ENCODE measurements at places on chromosomes 3 and 15.

DNA sequence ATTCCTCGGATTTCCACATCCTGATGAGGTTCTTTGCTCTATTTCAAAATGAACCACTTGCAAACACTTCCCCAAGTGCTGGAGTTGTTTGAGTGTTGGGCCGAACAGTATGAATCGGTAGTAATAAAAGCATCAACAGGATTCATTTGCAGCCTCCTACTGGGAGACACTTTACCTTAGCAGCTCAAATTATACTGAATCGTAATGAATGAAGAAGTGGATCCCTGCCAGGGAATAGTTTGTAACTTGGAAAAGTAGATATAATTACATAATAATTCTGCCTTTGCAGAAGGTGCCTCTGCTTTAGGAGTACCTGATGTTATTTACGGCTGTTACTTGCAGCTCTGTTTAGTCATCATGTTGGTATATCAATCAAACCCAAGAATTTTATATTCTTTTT, 669.1 kb downstream of the CADM2 start:
- no peak for DNase-seq

DNA sequence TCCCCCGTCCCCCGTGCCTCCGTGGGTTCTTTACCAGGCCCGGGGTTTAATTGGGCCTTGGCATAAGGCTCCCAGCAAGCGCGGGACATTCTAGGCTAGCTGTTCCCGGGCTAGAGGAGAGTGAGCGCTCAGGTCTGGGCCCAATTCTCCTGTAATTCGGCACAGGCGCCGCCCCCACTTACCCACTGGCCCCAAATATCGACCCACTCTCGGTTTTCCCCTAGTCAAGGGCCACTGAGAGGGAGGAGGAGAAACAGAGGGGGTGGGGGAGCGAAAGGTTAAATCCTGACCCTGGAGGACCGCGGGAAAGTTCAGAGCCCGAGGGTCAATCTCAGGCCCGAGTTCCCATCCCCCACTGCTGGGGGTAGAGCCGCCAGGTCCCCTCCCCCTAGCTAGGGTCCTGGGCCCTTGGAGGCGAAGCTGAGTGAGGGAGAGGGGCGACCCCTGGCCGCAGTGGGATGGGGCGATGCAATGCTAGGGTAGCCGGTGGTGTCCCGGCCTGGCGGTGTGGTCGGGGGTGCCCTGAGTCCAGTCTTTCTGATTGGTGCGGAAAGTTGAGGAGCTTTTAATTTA, 8.5 kb upstream of the ONECUT1 start:
- DNase-seq = no peak

DNA sequence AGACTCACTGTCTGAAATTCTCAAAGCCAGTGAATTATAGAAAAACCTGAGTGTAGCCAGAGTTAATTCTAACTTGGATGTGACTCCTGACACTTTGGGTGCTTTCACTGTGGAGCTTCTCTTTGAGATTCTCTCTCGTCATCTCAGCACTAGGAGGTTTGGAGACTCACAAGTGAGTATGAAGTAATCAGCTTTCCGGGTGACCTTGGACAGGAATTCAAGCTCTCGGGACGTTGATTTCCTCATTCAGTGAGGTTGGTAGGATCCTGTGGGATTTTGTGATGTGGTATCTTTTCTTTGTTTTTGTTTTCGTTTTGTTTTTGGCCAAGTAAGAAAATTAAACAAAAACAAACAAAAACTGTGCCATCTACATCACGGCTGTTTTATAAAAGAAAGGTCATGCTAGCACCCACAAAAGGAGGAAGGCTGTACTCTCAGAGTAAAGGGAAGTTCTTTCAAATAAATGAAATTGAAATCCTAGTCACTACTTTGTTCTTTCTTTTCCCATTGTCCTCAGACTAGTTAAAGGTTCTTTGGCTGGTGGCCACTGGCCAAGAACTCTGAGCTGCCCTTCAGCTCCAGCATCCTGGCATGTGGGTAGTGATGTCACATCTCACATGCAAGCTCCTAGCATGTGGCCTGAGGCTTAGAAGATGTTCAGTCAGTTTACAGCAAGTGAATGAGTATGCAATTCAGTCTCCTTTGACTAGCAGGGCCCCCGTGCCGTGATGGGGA, 263.3 kb upstream of the TPM1 start:
- no peak for DNase-seq

GRCh38 chr15:98549741-98550140, 98.6 kb upstream of the IGF1R start:
- DNase-seq = no peak

DNA sequence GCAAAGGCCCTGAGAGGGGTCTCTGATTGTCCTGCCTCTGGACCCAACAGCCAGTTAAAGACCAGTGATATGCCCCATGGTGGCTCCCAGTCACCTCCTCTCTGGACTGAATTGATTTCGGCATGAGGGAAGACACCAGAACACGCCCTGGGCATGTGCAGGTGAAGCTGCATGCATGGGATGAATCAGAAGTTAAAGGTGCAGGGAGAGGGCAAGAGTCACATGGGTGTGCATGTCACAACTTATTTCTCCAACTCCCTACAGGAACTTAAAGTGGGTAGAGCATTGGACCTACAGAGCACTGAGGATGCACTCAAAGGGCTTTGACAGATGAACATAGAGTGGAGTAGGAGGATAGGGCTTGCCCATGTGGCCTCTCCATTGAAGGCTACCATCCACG, 16.9 kb upstream of the RHCG start:
- no peak for DNase-seq

- DNase-seq = no peak
Measured at GRCh38 chr15:39188314-39188713, 392.6 kb upstream of the THBS1 start.

DNA sequence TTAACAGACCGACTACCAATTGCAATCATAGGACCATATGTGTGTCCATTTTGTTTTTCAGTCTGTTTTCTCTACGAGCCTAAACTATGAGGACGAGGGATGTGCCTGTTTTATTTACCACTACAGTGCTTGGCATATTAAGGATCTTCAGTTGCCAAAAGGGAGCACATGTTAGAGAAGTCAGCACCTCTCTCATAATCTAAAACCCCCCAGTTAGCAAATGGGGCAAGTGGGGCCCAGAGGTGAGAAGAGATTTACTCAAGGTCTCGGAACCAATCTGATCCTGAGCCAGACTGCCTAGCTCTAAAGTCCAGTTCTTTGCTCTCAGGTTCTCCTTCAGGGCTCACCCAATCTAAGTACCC, 578 bp upstream of the PODXL2 start:
- DNase-seq = no peak

DNA sequence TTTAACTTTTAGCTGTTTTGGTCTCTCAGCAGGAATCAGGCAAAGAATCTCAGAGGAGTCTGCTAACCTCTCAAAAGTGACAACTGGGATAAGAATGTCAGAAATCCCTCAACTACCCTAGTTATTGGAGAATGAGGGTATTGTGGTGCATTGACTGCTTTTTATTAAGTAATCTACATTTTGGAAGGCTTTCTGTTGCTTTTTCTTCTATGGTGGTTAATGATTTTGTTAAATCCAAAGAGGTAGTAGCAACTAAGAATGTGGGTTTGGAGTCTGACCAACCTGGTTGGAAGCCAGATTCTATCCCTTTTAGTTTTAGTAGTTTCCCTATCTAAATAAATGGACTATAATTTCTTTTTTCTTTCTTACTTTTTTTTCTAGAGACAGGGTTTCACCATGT, 94.7 kb upstream of the RNF7 start:
- DNase-seq = no peak

DNA sequence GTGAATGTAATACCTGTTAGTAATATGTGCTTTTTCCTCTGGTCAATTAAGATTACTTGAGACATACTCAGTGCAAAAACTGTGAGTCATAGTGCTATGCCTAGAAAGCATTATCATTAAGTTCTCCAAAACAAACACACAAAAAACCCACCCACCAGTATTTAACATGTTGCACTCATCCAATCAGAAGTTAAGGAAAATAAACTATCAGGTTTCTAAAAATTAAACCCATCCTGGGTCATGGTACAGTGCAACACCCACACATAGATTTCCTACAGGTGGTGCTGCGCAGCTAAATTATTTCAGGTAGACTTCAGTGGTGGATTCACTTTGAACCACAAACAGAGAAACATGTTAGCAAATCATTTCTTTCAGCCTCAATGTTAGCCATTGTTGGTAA, 264.4 kb upstream of the VEPH1 start:
- no peak for DNase-seq

GRCh38 chr3:47291158-47291753, 8.5 kb downstream of the KLHL18 start:
- DNase-seq = no peak

DNA sequence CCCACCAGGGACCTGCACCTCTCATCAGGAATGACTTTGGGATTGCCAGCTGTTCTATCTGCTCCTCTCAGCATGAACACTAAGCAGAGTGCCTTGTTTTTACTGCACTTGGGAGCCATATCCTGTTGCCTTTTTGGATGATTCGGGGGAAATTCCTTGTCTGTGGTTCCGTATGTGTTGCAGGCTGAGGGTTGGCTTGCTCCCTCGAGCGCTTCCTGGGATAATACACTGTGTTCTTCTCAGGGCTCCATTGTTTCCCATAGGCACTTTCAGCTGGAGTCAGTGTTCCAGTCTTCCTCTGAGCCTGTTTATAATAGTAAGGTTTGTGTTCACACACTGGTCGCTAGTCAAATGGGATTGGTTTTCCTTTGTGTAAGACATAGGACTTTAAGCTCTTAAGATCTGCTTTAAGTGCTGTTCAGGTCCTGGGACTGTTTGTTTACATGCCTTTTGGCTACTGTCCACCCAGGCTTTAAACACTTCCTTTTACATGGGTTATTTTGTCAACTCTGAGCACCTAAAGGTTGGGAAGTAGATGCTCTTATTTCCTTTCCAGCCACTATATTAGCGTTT, 23.4 kb downstream of the BOC start:
- DNase-seq = no peak

DNA sequence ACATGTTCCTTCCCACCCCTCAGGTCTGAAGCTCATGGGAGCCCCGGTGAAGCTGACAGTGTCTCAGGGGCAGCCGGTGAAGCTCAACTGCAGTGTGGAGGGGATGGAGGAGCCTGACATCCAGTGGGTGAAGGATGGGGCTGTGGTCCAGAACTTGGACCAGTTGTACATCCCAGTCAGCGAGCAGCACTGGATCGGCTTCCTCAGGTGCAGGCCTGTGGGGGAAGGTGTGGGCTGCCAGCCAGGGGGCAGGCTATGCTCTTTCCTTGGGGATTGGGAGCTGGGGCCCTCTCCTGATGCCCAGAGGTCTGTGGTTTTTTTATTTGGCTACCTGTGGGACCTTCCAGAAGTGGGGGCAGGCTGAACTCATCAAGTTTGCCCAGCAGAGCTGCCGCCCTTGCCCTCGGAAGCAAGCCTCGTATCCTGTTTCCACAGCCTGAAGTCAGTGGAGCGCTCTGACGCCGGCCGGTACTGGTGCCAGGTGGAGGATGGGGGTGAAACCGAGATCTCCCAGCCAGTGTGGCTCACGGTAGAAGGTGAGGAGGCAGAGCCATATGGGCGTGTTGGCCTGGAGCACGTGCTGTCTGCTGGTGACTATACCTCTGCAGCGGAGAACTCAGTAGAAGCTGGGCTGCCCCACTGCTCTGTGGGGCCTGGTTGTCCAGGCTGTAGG, 2.2 kb downstream of the TYRO3 start:
- no peak for DNase-seq

- DNase-seq = no peak
Measured at GRCh38 chr3:97278506-97278905, 464.1 kb downstream of the EPHA6 start.

GRCh38 chr3:178585454-178585853, 49.2 kb downstream of the KCNMB2 start:
- no peak for DNase-seq

GRCh38 chr15:92361321-92362000, 32.2 kb upstream of the ST8SIA2 start:
- DNase-seq = no peak

DNA sequence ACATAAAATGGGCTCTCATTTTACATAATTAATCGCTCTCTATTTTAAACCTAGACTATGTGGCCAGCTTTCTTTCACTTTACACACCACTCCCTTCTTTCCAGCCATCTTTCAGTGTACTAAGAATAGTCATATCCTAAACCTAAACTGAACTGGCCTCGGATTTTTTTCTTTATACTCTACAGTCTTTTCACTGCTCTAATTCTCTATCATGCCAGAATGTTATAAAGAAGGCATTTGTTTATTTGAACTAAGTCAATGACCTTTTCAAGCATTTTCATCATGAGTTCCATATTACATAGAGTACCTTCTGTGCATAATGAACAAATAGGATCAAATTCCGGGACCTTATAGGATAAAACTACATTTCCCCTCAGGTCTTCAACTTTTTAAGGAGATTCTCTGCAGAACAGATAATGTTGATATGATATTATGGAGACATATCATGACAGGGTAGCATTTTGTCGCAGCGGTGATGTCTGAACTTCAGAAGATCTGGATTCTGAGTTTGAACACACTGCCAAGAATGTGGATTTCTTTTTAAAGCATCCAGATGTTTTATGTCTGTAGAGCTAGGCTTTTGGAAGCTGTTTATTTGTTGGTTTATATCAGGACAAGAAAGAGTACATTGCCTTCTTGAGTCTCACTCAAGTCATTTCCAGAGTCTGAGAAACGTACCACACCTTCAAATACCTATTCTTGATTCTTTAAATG, 1047.3 kb downstream of the MCTP2 start:
- no peak for DNase-seq

DNA sequence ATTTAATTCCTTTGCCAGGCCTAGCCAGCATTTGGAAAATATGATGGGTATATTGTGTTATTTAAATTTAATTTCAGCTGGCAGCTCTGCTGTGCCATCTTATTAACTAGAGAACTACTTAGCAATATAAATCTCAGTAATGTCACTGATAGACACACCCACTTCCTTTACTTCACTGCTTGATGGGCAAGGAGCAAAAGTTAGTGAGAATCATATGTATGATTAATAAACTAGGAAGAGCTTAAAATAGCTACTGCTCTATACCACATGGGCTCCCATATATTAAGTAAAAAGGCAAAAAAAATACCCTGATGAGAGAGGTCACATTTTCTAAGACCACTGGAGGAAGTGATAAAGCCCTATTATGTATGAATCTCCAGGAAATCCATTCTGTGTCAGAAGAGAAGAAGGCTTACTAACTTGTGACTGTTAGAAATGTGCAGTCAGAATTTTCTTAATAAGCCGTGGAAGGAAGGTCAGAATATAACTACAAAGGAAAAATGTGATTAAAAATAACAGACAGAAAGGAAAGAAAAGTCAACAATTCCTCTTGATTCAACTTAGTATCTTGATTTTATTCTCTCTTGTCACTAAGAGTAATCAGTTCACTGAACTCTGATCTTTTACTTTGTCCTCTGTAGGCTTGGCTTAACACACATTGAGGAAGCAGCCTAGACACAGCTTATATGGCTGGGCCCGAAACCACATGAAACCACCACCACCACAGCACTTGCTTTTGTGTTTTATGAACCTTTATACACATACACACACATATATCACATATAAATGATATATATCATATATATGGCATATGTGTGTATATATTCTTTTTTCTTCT, 1233.9 kb upstream of the ALCAM start:
- DNase-seq = no peak

DNA sequence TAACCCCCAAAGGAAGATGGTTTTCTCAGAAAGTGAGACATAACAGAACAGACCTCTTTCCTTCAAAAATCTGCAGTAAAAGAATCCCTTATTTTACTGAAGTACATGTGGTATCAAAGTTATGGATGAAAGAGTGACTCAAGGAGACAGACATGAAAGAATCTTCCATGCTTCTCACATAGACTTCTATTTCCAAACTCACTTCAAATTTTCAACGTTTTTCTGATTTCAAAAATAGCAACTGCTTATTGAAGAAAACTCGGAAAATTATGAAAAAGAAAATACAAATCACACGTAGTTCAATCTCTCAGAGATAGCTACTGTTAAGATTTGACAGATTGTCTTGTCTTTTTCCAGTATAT, 39.8 kb upstream of the TRA2B start:
- no peak for DNase-seq

- DNase-seq = no peak
Measured at GRCh38 chr3:195609229-195609628, 25.5 kb upstream of the APOD start.

Measured in Panc1 (cell line).